ENCODE measurements at places on chromosomes 3 and 15.

- no peak for DNase-seq
Measured at GRCh38 chr3:56484122-56484521, 15.9 kb upstream of the ERC2 start.

GRCh38 chr15:91992945-91993344 is 139.4 kb downstream of the SLCO3A1 start:
- no peak for DNase-seq

DNA sequence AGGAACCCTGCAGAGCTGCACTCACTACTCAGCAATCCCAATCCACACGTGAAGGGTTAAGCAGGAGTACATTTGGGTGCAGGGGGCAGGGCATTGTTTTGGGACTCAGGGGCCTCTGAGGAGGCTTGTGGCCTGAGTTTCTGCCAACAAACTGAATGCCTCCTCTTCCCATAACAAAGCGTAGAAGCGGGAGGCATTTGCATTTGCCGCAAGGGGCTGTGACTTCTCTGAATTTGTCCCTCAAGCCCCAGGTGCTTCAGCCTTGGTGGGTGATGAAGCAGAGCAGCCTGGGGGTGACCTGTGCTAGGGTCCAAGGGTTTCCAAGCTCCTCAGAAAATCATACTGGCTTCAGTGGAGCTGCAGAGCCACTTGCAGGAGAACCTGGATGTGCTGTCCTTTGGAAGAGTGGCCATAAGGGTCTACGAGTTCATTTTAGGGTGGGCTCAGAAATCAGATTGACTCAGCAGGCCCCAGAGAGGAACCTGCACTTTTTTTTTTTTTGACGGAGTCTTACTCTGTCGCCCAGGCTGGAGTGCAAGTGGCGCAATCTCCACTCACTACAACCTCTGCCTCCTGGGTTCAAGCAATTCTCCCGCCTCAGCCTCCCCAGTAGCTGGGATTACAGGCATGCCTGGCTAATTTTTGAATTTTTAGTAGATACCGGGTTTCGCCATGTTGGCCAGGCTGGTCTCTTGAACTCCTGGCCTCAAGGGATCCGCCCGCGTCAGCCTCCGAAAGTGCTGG is 1.4 kb upstream of the RPSA start:
- no peak for DNase-seq

DNA sequence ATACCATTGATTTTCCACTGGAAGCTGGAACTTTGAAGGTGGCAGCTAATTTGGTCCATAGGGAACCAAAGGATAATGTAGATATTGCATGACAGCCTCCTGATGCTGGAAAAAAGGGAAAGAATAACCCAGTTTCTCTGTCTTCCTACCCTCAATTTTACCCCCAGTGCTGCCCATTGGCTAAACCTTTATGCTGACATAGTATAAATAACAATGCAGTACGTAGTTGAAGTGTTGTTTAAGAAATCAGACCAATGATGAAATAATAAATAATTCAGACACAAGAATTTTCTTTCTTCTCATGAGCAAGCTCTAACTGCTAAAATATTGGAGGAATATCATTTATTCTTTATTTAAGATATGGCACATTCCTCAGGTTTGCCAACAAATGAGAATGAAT is 843.4 kb downstream of the EPHA3 start:
- DNase-seq = no peak

DNA sequence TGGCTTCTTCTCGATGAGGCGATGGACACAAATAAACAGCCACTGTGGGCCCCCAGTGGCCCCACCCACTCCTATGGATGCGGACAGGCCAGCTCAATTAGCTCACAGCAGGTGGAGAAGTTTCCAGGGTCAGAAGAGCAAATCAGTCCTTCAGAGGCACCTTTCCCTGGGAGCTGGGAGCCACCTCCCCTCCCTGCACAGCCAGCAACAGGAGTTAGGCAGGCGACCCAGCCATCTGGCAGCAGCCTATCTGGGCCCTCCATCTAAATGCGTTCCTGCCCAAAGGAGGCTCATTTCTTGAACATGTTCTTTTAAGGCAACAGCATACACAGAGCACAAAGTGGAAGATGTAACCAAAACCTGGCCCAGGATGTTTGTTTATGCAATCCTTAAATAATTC is 211.9 kb upstream of the ARRDC4 start:
- DNase-seq = no peak

- no peak for DNase-seq
Measured at GRCh38 chr15:79903626-79904025, 6.8 kb upstream of the MTHFS start.

DNA sequence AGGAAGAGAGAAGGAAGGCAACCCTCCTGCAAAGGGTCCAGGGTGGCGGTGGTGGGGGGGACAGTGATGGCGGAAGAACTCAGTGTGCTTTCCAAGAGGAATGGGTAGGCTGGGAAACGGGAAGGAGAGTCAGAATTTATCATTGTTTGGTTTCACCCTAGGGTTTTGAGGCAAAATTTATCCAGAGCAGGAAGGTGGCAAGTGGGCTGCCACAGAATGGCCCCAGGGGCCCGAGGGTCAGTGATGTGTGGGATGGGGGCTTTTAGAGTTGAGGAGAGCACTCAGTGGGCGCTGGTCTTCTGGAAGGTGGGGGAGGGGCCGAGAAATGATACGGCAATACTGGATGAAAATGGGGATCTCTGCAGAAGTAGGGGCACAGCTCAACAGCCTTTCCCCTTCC is 581 bp downstream of the FAM131A start:
- DNase-seq = no peak

- DNase-seq = no peak
Measured at GRCh38 chr3:42658771-42659390, 5.4 kb downstream of the ZBTB47 start.

DNA sequence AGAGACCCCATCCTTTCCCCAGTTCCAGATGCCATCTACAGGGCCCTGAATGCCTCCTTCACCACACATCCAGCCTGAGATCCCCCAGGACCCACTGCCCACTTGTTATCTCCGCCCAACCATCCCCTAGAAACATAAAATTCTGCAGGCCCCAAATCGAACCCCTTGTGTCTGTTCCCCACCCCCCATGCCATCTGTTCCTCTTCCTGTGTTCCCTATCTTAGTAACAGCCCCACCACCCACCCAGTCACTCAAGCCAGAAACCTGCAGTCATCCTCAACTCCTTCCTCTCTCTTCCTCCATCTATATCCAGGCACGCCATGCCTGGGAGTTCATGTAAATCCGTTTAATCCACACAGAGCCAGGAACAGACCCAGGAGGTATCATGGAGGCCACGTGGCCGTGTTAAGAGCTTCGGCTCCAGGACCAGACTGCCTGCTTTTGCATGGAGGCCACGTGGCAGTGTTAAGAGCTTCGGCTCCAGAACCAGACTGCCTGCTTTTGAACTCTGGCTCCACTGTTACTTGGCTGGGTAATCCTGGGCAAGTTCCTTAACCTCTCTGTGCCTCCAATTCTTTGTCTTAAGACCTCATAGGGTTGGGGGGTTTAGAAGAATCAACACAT is 4.8 kb downstream of the CSRNP1 start:
- DNase-seq = no peak

- no peak for DNase-seq
Measured at GRCh38 chr3:52021489-52022268, 26.0 kb upstream of the RPL29 start.

DNA sequence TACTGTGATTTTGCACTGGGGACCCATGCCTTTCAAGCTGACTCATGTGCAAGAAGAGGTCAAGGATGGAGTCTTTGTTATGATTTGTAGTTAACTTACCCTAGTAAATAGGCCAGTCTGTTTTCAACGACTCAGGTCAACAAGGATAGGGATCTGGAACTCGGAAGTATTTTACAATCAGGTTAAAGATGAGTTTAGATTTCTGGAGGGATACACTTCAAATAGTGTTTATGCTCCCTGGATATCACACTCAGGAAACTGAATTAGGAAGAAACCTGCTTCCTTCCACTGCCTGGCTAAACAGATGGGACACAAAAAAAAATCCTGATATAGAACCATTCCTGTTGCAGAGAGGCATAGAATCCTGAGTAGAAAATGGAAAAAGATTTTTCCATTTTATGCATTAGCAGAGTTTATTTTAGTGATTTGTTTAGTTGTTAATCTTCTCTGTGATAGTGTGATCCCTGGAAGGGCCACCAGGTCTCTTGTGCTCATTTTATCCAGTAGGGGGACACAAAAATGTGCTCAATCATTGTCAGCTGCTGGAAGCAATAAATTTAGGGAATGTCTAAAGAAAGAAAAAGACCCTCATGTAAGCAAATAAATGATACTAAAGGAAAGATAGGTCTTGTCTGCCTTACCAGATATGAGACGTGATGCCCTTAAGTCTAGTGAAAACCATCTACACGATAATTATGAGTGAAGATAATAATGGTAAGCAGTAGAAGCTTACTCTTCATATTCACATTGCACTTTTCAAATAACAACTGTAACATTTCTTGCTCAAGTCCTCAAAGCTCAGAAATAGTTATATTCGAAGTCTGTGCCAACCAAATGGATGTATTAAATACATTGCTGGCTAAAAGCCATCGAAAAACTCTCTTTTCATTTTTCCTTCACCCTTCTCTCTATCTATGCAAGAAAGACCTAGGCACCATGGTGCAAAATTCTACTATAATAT is 452.1 kb upstream of the KCNMB2 start:
- no peak for DNase-seq

DNA sequence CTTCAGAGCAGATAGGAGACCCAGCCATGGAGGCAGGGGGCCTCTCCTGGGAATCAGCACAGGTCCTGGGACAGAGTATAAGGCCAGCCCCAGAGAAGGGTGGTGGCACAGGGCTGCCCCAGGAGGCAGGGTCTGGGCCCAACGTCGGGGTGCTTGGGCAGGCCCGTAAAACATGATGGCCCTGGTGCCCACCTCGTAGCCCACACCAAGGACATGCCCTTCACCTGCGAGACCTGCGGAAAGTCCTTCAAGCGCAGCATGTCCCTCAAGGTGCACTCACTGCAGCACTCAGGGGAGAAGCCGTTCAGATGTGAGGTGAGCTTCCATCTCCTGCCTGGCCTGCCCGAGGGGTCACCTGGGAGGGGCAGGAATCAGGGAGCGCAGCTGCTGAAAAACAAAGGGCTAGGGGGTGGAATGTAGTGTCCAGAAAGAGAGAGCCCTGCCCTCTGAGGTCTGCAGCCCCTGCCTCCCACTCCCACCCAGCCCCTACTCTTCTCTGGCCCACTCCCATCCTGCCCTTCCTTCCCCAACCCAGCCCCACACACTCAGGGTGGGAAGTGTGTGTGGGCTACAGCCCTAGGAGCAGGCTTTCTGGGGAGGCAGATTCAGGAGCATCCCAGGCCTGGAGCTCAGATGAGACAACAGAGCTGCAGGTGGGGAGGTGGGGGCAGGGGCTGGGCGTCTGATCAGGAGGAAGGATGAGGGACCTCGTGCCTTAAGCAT is 9.5 kb downstream of the ZBTB47 start:
- no peak for DNase-seq

DNA sequence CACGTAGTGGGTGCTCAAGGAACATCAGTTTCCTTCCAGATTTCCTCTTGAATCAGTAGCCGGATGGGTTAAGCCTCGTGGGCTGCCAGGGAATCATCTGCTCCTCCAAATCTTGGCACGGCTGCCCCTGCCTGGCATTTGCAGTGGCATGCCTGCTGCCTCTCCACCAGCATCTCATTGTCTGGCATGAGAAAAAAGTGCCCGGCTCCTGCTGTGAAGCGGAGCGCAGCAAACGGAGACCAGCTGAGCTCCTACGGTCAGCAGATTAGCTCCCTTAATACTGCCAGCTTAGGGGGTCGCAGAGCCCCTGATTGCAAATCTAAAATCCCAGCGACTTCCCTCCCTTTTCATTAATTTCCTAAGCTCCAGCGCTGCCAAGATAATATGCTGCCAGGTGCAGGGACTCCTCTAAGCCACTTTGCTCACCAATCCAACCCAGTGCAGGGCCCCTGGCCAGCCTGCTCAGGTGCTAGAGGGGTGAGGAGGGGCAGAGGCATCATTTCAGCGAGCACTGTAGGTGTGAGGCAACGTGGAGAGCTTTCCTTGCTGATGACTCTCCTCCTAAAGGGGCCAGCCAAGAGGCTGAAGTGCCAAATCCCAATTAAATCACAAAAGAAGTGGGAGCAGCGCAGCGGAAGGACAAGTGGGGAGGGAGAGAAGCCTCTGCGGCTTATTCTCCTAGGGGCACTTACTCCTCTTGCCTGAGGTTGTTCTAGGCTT is 49.6 kb upstream of the ST8SIA2 start:
- DNase-seq = no peak

- DNase-seq = no peak
Measured at GRCh38 chr3:106826791-106827311, 550.4 kb upstream of the CCDC54 start.

DNA sequence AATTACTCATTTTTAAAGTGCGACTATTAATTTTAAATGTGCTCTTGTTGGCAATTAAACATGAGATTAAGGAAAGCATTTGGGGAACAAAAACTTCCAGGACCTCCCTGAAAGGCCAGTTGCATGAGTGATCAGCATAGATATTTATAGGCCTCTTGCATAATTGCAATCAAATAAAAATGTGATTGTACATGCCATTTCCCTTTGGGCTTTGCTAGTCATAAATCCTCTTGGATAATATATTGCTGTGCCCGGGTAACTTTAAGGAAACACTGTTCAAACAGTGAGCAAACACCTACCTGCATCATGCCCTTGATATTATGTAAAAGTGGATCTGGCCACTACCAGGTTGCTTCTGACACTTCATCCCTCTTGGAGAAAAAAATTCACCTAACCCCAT is 239.1 kb downstream of the MCTP2 start:
- no peak for DNase-seq

- no peak for DNase-seq
Measured at GRCh38 chr3:65758876-65759598, 279.7 kb downstream of the MAGI1 start.

GRCh38 chr3:181066143-181067087 is 76.9 kb upstream of the DNAJC19 start:
- no peak for DNase-seq

DNA sequence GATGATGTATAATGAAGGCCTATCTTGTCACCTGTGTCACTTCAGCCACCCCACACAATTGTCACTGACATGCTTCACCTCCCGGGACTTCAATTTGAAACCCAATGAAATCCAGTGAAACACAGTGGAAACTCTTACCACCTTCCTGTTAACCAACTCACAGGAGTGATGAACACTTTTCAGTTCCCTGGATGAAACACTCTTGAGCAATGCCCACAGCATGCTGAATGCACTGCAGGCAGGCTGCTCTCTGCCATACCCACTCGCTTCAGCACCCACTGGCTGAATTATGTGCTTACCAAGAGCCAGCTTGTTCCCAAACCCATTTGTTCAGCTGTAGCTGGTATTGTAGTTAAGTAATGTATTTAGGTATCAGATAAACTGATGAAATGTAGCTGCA is 47.0 kb downstream of the MAP2K1 start:
- no peak for DNase-seq

- DNase-seq = no peak
Measured at GRCh38 chr3:37221407-37221806, 47.0 kb upstream of the LRRFIP2 start.

- DNase-seq = no peak
Measured at GRCh38 chr3:193783166-193783896, 190.3 kb downstream of the OPA1 start.

- no peak for DNase-seq
Measured at GRCh38 chr3:19539518-19540392, 391.4 kb downstream of the KCNH8 start.

Measured in sciatic nerve (tissue), 2 donors.